Bronchial smooth muscle cell (primary cell): ENCODE measurements at places on chromosomes 12 and 14. TPM values are rescaled to one million over a fixed set of nuclear protein-coding genes. Genes with fewer than 3 reads are reported as not detected.

The TMTC1 gene
- 15.2 and 28.7 TPM in 2 replicates for total RNA-seq

The GOLT1B gene
- 14.1 and 29.9 TPM in 2 replicates for total RNA-seq

The SLC7A7 gene
- total RNA-seq, result 2.5 and 5.7 TPM in 2 replicates

The GNG2 gene
- 12.4 and 21.9 TPM in 2 replicates for total RNA-seq

The ARHGAP9 gene
- 0.32 TPM in 1 of 2 replicates, not detected in the other for total RNA-seq

The LGR5 gene
- not detected in 2 replicates for total RNA-seq

The ITPR2 gene
- 3.6 and 6.6 TPM in 2 replicates for total RNA-seq

The TDRD9 gene
- 0.47 and 1.6 TPM in 2 replicates for total RNA-seq

The FGF23 gene
- total RNA-seq, result under 0.01 TPM in 1 of 2 replicates, not detected in the other

The DBX2 gene
- 0.09 TPM in 1 of 2 replicates, not detected in the other for total RNA-seq

The BEST3 gene
- not detected in 2 replicates for total RNA-seq

The LHX5 gene
- not detected in 2 replicates for total RNA-seq

The SRRM4 gene
- under 0.01 TPM in 1 of 2 replicates, not detected in the other for total RNA-seq

The PLEK2 gene
- total RNA-seq, result 2.6 and 6.5 TPM in 2 replicates

The KRT6A gene
- 2.5 and 18.4 TPM in 2 replicates for total RNA-seq

The SPTB gene
- total RNA-seq, result not detected in 2 replicates

The NFE2 gene
- total RNA-seq, result 0.17 and 0.95 TPM in 2 replicates

The LBHD2 gene
- not detected in 2 replicates for total RNA-seq
